ENCODE measurements at places on chromosomes 6 and 20.

GRCh38 chr6:90646940-90647339 lies 60.1 kb upstream of the MAP3K7 start:
- H3K27ac ChIP-seq = no peak overlapping the region
- no peaks in the 10 kb centered on the region for H3K4me1 ChIP-seq
- no peak overlapping the region for H3K4me3 ChIP-seq
- H3K36me3 ChIP-seq = no peaks in the 10 kb centered on the region
- no peak for DNase-seq
- H3K27me3 ChIP-seq = peaks cover 7% of the 10 kb centered on the region

GRCh38 chr6:81751388-81752083 lies 945 bp downstream of the TENT5A start:
- peak overlapping the region; percentile 92 for H3K4me3 ChIP-seq
- H3K27me3 ChIP-seq = peaks cover 33% of the 10 kb centered on the region
- H3K36me3 ChIP-seq = no peaks in the 10 kb centered on the region
- H3K4me1 ChIP-seq = peaks cover 25% of the 10 kb centered on the region
- peak; percentile 41 for DNase-seq
- no peak overlapping the region for H3K27ac ChIP-seq

GRCh38 chr20:16027686-16028085 lies 545.6 kb downstream of the KIF16B start:
- H3K4me3 ChIP-seq = no peak overlapping the region
- no peaks in the 10 kb centered on the region for H3K4me1 ChIP-seq
- H3K36me3 ChIP-seq = no peaks in the 10 kb centered on the region
- no peak overlapping the region for H3K27ac ChIP-seq
- no peaks in the 10 kb centered on the region for H3K27me3 ChIP-seq
- DNase-seq = no peak

DNA sequence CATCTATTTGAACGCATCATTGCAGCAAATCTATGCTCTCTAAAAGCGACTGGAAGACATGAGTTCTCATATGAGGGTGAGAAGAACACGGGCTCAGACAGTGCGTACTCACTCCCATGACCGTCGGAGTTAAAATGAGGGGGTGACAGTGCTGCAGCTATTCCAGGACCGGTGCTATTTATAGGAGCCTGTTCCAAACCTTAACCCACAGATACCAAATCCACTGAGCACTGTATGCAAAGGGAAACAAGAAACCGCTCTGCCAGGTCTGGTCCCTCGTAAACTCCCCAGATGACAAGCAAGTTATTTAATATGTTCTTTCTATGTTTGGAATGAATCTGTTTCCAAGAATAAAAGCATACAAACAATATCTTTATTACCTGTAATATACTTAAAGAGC lies 22.9 kb downstream of the PPP1R3G start:
- no peak overlapping the region for H3K4me3 ChIP-seq
- no peak for DNase-seq
- H3K27ac ChIP-seq = no peak overlapping the region

GRCh38 chr20:30484749-30485070 lies 772.8 kb upstream of the DEFB115 start:
- H3K27ac ChIP-seq = no peak overlapping the region
- H3K4me1 ChIP-seq = no peaks in the 10 kb centered on the region
- H3K27me3 ChIP-seq = no peaks in the 10 kb centered on the region
- no peak overlapping the region for H3K4me3 ChIP-seq

DNA sequence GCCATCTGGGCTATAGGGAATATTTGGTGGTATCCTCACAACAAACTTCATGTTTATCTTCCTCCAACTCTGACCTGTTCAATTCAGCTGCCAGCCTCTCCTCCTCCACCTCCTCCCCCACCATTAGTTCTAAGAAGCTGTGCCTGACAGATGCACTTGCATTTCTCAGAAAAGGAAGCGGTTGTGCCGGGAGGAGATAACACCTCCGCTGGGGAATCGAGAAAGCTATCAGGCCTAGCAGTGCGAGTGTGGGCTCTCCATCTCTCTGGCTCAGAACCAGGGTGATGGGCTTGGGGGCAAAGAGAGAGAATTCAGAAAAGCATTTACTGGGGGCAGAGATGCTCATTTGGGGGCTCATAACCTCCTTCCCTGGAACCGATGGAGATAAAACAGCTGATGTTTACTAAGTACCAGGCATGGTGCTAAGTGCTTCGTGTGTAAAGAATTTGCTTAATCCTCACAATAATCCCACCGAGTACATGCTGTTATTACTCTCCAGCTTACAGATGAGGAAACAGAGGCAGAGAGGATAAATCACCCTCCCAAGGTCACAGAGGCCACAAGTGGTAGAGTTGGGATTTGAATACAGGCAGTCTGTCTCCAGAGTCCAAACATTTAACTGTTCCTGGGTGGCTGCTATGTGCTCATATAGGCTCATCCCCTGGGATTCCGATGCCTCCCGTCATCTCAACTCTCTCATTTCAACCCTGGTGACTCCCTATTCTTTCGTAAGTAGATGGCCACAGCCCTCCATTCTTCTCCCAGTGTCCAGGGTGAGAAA lies 38.3 kb downstream of the COX4I2 start:
- peak; percentile 73 for DNase-seq
- peaks cover 48% of the 10 kb centered on the region for H3K36me3 ChIP-seq
- peak overlapping the region; percentile 94 for H3K4me3 ChIP-seq
- H3K27me3 ChIP-seq = no peaks in the 10 kb centered on the region
- H3K4me1 ChIP-seq = peaks cover 100% of the 10 kb centered on the region
- H3K27ac ChIP-seq = peak overlapping the region; percentile 94

DNA sequence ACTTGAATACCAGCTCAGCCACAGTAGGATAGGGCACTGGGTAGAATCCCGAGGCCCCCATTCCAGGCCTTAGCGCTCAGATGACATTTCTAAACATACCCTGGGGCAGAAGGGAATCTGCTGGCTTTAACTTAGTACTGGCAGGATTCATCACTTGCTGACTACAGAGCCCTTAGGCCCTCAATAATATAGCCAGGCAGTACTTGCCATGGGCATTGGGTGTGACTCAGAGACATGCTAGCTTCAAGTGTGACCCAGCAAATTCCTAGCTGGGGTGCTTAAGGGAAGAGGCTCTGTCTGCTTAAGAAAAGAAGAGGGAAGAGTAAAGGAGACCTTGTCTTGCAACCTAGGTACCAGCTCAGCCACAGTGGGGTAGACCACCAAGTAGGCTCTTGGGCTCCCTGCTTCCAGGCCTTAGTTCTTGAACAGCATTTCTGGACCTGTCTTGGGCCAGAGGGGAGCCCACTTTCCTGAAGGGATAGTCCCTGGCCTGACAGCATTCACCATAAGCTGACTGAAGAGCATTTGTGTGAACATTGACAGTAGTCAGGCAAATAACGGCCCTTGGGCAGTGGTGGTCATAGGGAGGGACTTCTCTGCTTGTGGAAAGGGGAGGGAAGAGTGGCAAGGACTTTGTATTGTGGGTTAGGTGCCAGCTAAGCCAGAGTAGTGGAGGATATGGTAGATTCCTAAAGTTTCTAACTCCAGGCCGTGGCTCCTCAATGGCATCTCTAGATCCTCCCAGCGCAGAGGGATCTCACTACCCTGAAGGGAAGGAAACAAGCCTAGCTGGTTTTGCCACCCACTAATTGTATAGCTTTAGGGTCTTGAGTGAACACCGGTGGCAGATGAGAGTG lies 48.5 kb upstream of the HACE1 start:
- no peaks in the 10 kb centered on the region for H3K36me3 ChIP-seq
- no peaks in the 10 kb centered on the region for H3K4me1 ChIP-seq
- H3K27ac ChIP-seq = no peak overlapping the region
- no peak overlapping the region for H3K4me3 ChIP-seq

Measured in activated T-cell treated with anti-CD3 and anti-CD28 coated beads, Interleukin-2, amount 50 U/mL, for 72 hours (primary cell).